Activated T-cell treated with anti-CD3 and anti-CD28 coated beads for 4 hours (primary cell): ENCODE measurements at places on chromosomes 16 and 17.

DNA sequence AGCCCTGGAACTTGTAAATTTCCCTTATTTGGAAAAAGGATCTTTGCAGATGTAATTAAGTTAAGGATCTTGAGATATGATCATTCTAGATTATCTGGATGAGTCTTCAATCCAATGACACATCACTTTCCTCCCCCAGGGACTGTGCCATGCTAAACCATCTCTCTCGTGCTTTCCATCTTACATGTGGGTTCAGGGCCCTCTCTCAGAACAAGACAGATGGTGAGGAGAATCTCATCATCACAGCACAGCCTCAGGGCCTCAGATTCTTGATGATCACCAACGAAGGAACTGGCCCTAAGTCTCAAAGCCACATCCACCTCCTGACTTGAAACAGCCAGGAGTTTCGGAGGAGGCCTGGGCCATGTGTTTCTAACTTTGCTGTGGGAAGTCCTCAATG is 78.7 kb downstream of the LITAF start:
- no peak for DNase-seq

DNA sequence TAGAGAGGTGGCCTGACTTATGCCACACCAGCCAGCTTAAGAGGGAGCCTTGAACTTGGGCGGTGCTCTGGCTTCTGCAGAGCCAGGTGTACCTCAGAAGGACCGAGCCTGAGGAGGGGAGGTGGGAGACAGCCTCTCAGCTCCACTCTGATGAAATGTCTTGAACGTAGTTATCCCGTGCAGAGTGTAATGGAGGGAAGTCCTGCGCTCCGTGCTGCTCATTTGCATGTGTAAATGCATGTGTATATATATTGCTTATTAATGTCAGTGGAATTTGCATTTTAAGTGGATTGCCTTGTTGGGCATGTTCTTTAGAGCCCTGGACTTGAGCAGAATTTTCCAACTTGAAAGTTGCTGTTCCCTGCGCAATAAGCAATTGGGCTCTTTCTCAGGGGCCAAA is 264.9 kb upstream of the SDK2 start:
- DNase-seq: no peak

DNA sequence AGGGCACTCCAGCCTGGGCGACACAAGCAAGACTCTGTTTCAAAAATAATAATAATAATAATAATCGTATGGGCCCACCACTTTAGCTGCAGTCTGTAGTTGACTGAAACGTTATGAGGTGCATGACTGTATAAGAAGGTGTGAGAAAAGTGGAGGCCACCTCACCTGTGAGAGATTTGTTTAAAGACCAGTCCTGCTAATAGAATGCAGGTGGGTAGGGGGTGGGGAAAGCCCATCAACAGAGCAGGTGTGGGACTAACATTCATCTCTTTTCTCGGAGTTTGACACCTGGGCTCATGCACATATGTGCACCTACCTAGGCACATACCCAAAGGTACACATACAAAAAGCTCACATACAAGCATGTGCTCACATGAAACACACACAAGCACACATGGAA is 68.0 kb upstream of the TOB1 start:
- DNase-seq: no peak

- DNase-seq: no peak
Measured at GRCh38 chr16:67531247-67531646, 2.6 kb downstream of the RIPOR1 start.

GRCh38 chr16:11010575-11011221 is 66.3 kb downstream of the CLEC16A start:
- DNase-seq: no peak

DNA sequence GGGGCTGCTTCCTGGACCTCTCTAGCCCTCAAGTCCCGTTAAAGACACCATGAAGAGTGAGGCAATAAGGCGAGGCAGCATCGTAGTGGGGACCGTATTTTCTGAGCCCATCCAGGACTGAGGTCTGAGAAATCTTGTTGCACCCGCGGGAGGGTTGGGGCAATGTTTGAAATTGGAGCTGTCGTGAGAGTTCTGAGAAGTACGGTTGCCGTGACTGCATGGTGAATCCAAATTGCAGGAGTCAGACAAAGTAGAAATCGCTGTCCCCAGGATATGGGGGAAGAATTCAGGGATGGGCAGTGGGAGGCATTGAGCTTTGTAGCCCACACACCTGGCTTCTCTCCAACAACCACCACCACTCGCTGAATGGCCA is 42.0 kb upstream of the RPL38 start:
- DNase-seq: no peak

- no peak for DNase-seq
Measured at GRCh38 chr17:63399316-63399715, 46.8 kb downstream of the CYB561 start.

- no peak for DNase-seq
Measured at GRCh38 chr16:73252446-73252845, 204.5 kb upstream of the ZFHX3 start.

- no peak for DNase-seq
Measured at GRCh38 chr17:69090365-69090764, 29.6 kb upstream of the ABCA9 start.

GRCh38 chr17:4789701-4789950 is 862 bp downstream of the GLTPD2 start:
- DNase-seq: no peak

DNA sequence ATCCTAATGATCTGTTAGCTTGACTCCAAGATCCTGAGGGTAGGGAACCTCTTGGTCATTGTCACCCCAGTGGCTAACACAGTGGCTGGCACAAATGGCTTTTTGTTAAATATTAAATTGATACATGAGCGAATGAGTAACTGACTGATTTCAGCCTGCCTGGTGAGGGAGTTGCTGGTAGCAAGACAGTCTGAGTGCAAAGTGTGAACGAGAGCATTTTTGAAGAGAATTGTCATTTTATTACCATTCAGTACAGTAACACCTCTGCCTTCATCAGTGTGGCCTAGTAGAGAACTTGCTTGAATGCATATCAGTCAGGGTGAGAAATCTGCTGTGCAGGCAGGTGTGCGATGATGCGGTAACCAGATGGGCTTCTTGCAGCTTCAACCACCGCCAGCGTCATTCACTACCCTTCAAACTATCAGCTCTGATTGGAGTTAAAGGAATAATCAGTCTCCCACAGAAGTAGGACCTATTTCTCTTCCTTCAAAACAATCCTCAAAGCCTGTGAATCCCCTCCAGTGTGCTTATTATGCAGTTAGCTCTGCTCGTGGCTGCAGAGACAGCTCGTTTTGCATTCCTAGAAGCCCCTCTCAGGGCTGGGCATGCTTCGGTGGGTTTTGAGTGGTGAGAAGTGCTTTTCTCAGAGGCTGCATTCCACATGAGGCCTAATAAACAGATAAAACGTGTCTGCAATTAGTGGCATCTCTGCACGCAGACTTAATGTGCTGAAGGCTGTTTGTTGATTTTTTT is 29.0 kb downstream of the HEXIM2 start:
- DNase-seq: no peak

DNA sequence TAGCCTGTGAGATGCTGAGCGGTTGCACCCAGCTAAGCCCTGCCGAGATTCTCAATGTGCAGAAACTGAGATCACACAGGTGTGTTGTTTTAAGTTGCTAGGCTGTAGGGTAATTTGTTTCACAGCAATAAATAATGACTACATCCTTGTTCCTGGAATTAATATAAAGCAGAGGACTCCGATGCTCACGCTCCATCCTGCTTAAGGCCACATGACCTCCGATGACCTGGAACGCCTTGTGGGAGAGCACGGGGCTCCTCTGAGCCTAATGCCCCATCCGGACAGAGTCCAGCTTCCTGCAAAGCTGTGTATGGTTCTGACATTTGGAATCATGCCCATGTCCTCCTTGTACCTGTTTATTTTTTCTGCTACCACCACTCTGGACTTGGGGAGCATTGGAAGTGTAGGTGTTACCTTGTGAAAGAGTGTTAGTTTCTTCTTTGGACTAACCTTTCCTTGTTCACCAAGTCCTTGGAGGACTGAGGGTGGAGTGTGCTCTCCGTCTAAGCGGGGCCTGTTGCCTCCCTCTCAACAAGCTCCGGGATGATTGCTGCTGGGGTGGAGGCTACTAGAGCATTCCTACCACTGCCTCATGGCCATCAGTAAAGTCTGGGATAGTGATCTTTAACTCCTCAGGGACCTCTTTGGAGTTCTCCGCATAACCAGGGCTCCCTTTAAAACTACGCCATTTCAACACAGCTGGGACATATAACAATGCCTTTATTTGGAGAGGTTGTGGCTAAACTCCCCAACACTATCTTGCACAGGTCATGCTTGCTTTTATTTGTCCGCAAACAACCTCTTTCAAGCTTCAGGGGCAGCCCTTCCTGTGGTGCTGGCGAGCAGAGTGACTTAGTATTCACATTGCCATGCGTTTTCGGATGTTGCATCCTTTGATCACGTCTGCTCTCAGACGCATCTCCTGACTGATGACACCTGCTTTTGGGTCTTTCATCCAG is 125.4 kb downstream of the IRX3 start:
- no peak for DNase-seq

GRCh38 chr17:64920419-64921172 is 1.3 kb upstream of the LRRC37A3 start:
- DNase-seq: no peak
